Cortex of kidney (tissue), 1 donor: ENCODE measurements at places on chromosomes 3 and 15.

GRCh38 chr15:45801543-45801942 is 166.7 kb downstream of the SQOR start:
- no peak for DNase-seq

DNA sequence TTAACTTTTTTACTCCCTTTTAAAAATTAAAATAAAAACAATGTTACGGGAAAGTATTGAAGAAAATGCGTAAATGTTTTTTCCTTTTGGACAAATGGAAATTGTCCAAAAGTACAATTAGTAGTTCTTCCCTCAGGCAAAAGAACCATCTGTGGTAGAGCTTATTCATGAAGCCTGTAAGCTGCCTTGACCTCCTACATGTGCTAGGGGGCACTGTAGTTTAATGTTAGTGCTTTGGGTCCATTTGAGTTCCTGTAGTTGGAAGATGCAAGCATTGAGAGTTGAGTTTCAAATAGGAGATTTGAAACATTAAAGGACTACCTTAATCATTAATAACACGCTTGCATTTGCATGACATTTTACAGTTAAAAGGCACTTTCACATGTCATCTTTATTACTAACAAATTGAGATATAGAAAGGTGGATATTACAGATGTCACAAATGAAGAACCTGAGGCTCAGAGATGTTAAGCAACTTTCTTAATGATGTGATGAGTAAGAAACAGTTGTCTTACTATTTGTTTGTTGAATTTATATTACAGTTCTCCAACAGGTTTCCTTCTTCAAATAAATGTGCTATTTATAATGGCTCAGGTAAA is 1.8 kb upstream of the ZNF385D start:
- DNase-seq, result no peak

- no peak for DNase-seq
These were observed 16.0 kb downstream of the TNK2 start for GRCh38 chr3:195892105-195893043.

DNA sequence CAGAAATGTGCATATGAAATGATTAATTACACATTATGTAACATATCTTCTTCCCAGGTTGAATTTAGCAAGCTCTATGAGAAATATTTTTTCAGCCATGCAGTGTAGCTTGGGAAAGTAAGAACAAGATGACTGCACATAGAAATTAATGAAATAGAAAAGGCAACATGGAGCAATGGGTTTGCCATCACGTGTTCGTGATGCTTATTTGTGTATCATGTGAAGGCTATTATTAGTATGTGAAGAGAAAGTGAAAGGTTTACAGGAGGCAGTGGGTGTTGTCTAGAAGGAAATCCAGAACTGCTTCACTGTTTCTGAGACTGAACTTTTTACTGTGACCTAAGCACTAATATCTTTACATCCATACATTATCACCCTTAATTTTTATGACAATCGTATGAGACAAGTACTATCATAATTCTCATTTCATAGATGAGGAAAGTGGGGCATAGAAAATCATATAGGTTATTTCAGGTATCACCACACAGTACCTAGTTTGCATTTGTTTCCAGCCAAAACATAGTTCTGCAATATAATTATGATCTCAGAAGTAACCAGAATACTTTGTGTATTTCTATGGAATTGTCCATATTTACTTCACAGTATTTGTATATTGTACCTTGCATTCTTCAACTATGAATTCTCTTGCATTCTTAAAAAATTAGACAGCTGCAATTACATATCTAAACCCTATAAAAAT is 14.9 kb downstream of the SERPINI1 start:
- DNase-seq, result no peak

- no peak for DNase-seq
These were observed 76.3 kb upstream of the LIPC start for GRCh38 chr15:58355382-58355971.

- DNase-seq, result no peak
These were observed 22.3 kb downstream of the CD200 start for GRCh38 chr3:112355307-112355687.

DNA sequence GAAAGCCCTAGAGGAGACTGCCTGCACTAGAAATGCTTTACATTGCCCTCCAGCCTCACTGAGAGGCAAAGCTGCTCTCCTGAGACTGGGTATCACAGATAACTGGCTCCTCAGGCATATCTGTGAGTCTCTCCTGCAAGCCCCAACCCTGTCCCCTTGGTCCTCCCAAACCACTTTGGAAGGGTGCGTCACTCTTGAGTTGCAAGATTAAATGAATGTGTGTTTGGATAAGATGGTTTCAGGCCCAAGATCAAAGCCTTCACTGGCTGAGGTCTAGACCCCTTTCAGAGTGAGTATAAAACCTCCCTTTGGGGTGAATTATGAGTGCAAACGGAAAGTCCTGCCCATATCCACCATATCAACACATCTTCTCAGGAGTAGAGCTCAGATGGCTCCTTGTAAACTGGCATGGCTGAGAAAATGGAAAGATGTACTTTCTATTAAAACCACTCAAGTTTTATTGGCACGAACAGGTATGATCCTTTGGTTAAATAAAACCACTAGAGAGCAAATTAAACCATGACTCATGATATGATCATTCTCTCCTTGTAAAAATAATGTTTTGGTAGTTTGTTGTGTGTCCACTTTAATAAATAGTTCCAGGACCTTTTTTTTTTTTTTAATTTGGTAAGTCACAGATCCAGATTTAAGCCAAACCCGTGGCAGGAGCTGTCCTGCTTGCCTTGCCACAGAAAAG is 164.0 kb downstream of the CHST2 start:
- DNase-seq, result no peak

GRCh38 chr3:72123908-72124441 is 339.0 kb upstream of the PROK2 start:
- DNase-seq, result no peak

DNA sequence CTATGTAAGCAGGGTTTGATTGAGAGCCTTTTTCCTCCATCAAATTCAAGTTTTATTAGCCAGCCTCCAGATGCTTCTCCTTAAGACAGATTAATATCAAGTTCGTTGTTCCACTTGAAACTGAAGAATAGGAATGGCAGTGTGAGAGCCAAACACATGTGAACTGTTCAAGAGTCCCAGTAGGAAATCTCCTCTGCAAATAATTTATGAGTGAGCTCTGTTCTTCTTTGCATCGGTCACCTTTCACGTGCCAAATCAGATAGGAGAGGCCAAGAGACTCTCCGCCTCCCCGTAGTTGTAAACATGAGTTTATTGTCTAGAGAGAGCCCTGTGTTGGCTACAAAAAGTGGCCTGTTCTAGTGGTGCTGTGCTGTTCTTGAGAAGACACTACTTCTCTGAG is 372.1 kb upstream of the NR2F2 start:
- DNase-seq, result no peak

DNA sequence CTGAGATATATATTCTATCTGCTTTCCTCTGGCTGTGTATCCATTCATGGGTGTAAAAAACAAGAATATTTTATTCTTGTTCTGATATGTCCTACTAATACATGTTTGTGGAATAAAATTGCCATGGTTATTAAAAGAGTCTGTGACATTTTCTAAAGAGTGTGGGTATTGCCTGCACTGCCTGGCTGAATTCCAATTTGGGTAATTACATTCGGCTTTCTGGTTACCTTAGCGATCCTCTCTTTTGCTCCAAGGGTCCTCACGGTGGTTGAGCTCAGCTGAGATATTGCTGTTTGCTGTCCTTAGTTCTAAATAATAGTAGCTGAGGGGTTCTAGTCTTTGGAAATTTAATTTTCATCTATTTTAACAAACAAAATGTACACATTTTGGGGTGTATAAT is 301.4 kb upstream of the DNAJC19 start:
- DNase-seq, result no peak
